ENCODE measurements at places on chromosomes 16 and 17.

DNA sequence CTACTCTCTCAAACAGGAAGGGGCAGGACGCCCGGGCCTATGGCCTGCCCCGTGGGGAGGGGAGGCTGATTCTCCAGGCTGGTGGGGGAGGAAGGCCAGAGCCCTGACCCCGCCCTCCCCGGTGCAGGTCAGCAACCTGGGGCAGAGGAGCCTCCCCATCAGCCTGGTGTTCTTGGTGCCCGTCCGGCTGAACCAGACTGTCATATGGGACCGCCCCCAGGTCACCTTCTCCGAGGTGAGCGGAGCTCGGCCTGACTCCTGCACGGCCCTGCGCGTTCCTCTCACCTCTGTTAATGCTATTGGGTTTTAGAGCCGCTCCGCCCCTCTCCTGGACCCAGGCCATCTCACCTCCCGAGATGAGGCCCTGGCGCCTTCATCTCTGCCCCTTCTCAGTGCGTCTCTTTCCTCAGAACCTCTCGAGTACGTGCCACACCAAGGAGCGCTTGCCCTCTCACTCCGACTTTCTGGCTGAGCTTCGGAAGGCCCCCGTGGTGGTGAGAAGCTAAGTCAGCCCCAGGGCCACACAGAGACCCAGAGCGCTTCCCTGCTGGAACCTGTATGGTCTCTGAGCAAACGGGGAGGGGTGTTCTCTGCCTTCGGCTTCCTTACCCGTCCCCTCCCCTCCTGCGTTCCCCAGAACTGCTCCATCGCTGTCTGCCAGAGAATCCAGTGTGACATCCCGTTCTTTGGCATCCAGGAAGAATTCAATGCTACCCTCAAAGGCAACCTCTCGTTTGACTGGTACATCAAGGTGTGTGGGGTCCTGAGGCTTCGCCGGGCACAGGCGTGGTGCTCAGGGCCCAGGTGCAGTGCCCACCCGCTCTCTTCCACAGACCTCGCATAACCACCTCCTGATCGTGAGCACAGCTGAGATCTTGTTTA, 25.1 kb upstream of the ITGAX start:
- H3K27ac ChIP-seq = no peak overlapping the region
- no peak for DNase-seq
- no peaks in the 10 kb centered on the region for H3K4me1 ChIP-seq
- H3K27me3 ChIP-seq = peaks cover 50% of the 10 kb centered on the region
- H3K4me3 ChIP-seq = no peak overlapping the region

DNA sequence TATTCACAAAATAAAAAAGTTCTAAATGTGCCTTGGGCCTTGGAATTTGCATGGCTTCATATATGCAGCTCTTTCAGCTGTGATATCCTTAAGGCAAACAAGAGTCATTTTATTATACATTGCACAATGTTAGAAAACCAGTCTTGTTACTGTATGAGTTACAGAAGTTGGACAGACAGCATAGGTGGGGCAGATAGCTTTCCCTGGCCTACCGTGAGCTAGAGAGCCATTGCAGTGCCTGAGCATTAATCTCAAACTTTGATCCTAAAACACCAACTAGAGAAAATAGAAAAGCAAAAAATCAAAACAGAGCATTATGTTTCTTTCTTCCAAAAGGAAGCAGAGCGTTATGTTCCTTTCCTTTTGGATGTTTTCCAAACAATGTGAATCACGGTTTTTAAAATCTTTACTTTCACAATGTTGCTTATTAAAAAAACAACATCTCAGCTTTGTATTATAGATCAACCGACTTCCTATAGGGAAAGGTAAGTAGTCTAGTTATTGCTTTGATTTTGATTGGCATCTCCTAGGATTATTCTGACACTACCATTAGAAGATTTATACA, 32.2 kb downstream of the ARHGAP44 start:
- H3K4me3 ChIP-seq = no peak overlapping the region
- no peaks in the 10 kb centered on the region for H3K27me3 ChIP-seq
- no peak for DNase-seq
- no peak overlapping the region for H3K27ac ChIP-seq
- H3K36me3 ChIP-seq = no peaks in the 10 kb centered on the region

DNA sequence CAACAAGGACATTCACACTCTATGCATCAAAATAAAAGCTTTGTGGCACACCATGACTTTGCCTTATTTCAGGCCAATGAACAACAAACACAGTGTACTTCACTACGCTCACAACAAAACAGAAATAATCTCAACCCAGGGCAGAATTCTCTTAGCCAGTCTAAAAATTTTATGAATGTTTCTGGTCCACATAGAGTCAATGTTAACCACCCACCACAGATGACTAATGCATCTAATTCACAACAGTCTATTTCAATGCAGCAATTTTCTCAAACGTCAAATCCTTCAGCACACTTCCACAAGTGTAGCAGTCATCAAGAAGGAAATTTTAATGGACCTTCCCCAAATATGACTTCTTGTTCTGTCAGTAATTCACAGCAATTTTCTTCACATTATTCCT, 101.7 kb downstream of the CHD9 start:
- H3K27ac ChIP-seq = no peak overlapping the region
- peaks cover 6% of the 10 kb centered on the region for H3K4me1 ChIP-seq
- no peak for DNase-seq
- no peak overlapping the region for H3K4me3 ChIP-seq
- peaks cover 20% of the 10 kb centered on the region for H3K36me3 ChIP-seq

GRCh38 chr17:50775926-50776325, 8.6 kb upstream of the ANKRD40CL start:
- no peak overlapping the region for H3K27ac ChIP-seq
- no peaks in the 10 kb centered on the region for H3K36me3 ChIP-seq
- DNase-seq = no peak
- H3K4me3 ChIP-seq = no peak overlapping the region

Measured in tibial artery (tissue), 4 donors.